T-helper 22 cell (primary cell): ENCODE measurements at places on chromosomes 5 and 9.

- no peak for DNase-seq
Observed at GRCh38 chr5:87432460-87432859, 19.7 kb upstream of the CCNH start.

DNA sequence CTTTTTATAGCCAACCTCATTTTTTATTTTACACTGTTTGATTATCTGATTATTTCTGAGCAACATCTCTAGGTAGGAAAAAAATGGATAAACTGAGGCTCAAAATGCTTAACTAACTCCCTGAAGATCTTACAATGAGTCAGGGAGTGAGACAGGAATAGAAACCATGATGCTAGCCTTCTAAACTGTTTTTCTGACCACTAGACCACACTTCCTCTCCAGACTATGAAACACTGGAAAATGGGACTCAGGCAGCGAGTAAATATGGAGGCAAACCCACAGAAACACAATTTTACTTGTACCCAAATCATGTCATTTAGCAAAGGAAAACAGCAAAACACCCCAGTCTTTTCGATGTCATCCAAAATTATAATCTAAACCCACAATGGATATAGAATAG is 129.9 kb upstream of the ANKH start:
- no peak for DNase-seq

DNA sequence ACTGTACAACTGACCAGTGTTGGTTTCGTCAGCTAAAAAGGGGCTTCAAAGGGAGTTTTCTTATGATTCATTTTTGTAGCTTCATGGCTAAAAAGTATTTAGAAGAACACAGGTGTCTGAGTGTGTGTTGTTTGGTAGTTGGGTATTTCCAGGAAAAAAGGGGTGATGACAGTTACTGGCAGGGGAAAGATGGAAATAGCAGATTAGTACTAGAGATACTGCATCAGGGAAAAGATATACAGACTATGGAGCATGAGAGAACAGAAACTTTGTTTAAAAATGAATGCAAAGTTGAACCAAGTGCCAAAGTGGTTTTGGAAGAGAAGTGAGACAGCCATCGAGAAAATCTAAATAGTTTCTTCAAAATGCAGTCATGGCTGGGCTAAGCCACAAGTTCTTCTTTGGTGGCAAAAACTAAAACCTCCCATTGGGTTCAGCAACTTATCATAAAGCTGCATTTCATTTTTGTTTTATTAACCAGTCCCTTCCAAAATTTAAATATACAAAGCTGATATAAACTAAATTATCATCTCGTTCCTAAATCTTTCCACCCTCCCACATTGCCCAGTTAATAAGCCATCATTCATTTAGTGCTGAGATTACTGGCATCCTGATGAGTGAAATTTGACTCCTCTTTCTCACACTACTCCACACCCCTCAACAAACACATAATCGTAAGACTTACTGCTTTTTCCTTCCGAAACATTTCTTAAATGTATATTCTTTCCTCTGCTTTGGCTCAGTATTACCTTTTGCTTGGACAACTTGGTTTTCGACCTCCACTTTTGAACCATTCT is 33.5 kb downstream of the ELL2 start:
- DNase-seq = no peak

DNA sequence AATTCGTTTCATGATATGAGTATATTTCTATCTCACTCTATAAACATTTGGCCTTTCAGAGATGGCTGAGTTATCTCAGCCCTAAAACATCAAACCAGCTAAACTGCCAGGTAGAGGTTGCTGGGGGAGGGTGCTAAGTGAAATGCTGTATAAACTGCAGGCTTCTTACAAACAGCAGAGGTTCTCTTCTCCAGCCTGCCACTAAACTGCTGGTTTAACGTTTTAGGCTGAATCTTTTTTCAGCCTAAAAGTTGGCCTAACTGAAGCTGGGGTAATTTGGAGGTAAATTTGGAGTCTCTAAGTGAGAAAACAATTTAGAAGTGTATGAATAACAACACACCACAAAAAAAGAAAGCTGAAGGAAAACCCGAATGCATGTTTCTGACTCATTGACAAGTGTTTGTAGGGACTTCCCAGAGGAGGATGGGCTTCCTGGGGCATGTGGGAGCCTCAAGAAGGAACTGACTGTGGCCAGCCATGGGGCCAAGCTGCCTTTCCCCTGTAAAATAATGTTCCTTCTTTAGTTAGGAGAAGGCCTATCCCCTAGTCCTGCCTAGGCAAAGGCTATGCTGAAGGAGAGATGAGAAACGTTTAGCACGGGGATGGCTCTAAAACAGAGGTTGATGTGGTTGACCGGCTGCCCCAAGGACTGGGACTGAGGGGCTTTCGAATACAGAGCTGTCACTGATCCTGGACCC is 44.3 kb downstream of the SLC28A3 start:
- DNase-seq = peak; percentile 1

- DNase-seq = no peak
Observed at GRCh38 chr9:124479371-124479770, 27.8 kb downstream of the NR5A1 start.

GRCh38 chr5:132785365-132785764 is 8.3 kb upstream of the SEPTIN8 start:
- DNase-seq = no peak

DNA sequence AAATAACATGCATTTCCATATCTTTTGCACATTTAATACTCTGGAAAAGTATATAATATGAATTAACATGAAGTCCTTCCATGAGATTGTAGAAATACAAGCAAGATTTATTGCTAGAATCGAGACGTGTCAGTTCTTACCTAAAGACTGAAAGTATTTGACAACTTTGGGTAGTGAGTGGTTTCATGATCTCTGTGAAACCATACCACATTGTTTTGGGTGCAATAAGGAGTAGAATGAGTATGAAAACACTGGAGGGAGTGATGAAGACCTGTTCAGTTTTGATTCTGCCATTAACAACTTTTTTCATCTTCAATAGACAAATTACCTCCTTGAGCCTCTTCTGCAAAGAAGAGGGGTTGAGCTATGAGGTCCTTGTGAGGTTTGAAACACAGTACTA is 133.7 kb downstream of the NUDT12 start:
- no peak for DNase-seq

DNA sequence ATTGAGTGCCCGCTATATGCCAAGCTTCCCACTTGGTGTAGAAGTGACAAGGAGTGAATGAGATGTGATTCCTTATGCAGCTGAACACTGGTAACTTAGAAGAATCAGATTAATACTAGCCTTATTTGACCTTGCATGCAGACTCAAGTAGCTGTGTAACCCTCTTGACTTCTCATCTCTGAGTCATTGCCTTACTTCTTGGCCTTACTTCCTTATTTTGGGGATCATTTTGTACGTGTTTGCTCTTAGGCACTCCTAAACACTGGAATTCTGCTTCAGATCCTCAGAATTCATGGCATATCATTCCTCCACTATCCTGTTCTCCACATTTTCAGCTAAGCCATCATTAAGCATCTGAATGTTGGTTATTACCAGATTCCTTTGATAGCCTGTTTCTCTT is 948.9 kb upstream of the ARRDC3 start:
- no peak for DNase-seq

- DNase-seq = no peak
Observed at GRCh38 chr9:136846376-136847087, 2.7 kb upstream of the PHPT1 start.

- DNase-seq = no peak
Observed at GRCh38 chr5:118937393-118938061, 50.8 kb downstream of the DTWD2 start.

DNA sequence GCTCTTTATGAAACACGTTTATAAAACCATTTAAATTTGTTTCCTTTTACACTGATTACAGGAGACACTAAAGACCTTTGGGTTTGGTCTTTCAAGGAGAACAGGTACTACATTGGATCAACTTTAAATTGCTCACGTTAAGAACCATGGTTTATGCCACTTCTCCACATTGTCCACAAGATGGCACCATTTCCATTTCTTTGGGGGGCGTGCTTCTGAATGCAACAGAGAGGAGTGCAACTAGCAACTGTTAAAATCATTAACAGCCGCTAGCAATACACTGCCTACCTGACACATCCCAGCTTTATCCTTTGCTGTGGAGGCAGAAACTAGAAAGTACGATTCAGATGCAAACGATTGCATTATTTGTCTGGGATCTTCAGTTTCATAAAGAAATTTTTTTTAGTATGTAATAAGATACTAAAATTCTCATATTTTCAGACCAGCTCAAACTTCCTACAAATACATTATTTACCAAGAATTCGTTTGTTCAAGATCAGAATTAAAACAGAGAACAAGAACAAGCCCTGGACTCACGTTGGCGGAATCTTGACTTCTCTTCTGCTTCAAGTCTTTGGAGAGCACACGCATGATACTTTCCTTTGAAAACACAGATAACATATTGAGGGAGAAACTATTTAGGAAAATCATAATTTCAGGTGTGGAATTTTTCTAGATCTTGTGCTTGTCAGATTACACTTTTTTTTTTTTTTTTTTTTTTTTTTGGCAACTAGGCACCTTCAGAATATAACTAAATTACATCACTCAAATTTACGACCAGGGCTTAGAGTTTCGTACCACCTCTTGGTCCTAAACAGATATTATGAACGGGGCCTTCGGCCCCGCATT is 702 bp downstream of the CDC20B start:
- peak; percentile 41 for DNase-seq

DNA sequence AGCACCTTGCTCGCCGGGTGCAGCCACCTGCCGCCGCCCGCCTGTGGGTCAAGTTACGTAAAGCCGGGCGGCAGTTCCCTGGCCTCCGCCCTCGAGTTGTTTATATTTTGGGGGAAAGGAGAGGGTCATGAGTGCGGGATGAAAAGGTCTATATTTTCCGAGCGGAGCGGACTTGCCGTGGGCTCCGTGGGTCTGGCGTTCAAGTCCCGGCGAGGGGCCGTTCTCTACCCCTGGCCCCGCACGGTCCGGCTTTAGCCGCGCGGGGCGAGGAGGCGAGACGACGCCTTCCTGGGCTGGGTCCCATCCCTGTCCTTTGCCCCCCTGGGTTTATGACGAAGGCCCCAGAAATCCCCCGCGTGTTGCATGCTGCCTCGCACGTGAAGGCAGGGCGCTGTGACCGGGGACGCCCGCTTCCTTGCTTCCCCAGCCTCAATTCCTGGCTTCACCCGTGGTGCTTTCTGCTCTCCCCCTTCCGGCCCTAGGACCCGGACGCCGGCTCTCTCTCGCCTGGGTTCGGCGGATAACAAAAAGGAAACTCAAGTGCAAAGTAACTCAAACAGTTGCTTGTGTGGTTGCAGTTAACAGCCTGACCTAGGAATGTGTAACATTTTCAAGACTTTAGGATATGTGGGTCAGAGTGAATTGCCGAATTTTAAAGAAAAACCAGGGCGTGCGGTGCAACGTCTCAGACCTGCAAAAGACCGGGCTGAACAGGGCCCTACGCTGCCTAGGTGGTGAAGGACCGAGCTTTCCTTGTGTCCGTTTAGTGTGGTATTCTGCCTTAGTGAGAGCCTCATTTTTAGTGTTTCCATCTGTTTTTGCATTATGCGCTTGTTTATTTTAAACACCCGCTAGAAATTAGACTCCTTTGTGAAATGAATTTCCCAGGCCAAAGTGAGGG is 810 bp downstream of the VPS13A start:
- peak; percentile 57 for DNase-seq

DNA sequence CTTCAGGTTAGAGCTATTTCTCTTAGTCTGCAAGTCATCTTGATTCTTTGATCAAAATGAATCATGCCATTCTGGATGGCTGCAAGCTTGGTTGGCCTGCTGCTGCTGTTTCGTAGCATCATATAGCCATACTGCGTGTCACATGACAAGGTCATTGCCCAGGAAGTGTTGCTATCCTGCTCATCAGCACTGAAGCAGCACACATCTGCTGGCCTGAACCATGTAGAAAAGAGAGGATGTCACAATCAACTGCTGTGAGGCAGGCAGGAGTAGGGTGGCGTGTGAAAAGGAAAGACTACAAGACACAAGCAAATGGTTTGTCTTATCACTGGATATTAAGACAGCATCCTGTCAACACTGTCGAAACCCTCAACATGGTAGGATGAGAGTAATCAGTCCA is 376.7 kb upstream of the RORB start:
- DNase-seq = no peak

- no peak for DNase-seq
Observed at GRCh38 chr9:72165326-72165725, 16.1 kb downstream of the GDA start.

DNA sequence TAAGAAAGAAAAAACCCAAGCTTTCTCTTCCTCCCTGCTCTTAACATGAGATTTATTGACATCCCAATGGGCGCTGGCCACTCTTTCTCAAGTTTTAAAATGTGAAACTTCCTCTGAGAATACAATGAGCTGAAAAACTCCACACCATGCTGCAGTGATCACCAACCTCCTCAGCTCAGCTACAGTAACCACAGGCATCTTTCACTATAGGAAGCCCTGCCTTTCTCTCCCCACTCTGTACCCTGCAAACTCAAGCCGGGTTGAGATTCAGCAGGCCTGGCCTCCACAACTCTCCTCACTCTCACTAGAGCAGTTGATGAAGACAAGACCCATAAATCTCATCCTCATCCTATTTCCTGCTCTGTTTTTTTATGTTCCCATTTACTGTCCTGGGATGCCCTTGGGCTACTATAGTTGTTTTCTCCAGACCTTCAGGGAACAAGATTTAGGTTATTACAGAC is 48.3 kb downstream of the SH3TC2 start:
- DNase-seq = no peak

DNA sequence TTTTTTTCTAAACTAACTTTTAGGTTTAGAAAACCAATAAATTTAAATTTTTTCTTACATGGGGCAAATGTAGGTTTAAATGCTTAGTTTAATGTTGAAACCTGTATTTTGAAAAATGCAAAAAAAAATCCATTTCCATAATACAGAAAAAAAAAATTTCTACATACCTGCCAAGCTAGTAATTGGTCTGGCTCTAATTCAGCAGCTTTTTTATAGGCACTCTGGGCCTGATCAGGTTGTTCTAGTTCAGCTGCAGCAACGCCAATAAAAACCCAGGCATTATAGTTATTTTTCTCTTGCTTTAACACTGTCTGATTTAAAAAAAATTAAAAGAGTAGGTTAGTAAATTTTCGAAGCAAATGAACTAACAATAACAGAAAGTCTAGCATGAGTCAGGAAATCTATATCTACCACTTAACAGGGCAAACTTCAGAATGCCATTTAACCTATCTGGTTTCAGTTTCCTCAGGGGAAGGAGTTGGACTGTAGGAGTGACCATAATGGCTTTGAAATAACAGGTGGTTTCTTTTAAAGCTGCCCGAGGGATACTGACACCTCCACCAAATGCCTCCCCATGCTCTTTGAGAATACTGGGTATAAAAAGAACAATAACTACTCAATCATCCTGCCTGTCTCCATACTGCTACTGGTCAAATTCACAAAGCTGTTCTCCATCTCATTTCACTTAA is 11.6 kb downstream of the SKIC3 start:
- DNase-seq = no peak

- DNase-seq = no peak
Observed at GRCh38 chr9:99432075-99432474, 210.0 kb downstream of the SEC61B start.

GRCh38 chr9:36637491-36638270 is 65.0 kb downstream of the MELK start:
- DNase-seq = no peak

- no peak for DNase-seq
Observed at GRCh38 chr5:15260356-15261268, 239.4 kb upstream of the FBXL7 start.
